ENCODE measurements at places on chromosomes 5 and 9.

DNA sequence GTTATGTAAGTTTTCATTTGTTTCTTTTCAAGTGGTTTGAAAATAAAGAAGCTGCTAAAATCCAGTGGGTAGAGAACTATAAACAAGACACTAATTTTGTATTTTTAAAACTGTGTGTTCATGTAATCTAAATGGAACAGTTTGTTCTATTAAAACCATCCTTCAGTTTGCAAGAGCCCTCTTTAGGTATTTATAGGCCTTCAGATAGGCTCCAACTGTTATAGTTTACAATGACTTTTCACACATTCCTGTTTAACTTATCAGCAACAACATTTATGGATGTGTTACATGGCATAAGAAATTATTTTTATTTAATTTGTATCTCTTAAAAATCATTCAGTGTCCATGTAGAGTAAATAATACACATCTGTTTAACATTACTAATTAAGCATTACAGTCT, 126.7 kb upstream of the SLCO6A1 start:
- no peak for DNase-seq

- DNase-seq: no peak
These were observed 1630.1 kb downstream of the MAT2B start for GRCh38 chr5:165135565-165135964.

DNA sequence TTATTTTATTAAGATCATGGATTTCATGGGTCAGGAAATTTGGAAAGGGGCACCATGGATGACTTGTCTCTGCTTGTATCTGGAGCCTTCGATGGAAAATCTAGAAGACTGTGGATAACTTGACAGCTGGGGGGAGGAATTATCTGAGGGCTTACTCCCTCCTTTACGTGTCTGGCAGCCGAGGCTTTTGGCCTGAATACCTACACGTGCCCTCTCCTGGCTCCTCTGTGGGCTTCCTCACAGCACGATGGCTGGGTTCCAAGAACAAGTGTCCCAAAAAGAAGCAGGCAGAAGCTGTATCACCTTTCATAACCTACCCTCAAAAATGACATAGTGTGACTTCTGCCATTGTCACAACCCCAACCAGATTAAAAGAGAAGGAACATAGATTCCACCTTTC, 228.9 kb downstream of the GRIA1 start:
- no peak for DNase-seq

- no peak for DNase-seq
These were observed 62.8 kb upstream of the C5orf58 start for GRCh38 chr5:170169996-170170395.

All from OCI-M1 (cell line).